DMS 273 treated with DMSO at 0.1 percent for 48 hours (cell line): ENCODE measurements at places on chromosomes 6 and 20.

GRCh38 chr20:41393705-41394066, 27.1 kb upstream of the EMILIN3 start:
- no peak for DNase-seq

- DNase-seq = no peak
Observed at GRCh38 chr6:84161190-84161589, 66.3 kb downstream of the CEP162 start.

DNA sequence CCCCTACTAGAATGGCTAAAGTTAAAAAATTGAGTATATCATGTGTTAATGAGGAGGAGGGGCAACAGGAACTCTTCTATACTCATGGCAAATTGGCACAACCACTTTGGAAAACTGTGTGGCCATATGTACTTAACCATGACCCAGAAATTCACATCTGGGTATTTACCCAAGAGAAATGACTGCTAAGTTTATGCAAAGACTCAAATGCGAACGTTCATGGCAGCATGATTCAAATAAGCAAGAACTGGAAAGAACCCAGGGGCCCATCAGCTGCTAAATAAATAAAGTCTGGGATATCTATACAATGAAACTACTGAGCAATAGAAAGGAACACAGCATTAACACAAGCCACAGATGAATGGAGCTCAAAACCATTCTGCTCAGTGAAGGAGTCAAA, 107.6 kb downstream of the MYLK4 start:
- DNase-seq = no peak

DNA sequence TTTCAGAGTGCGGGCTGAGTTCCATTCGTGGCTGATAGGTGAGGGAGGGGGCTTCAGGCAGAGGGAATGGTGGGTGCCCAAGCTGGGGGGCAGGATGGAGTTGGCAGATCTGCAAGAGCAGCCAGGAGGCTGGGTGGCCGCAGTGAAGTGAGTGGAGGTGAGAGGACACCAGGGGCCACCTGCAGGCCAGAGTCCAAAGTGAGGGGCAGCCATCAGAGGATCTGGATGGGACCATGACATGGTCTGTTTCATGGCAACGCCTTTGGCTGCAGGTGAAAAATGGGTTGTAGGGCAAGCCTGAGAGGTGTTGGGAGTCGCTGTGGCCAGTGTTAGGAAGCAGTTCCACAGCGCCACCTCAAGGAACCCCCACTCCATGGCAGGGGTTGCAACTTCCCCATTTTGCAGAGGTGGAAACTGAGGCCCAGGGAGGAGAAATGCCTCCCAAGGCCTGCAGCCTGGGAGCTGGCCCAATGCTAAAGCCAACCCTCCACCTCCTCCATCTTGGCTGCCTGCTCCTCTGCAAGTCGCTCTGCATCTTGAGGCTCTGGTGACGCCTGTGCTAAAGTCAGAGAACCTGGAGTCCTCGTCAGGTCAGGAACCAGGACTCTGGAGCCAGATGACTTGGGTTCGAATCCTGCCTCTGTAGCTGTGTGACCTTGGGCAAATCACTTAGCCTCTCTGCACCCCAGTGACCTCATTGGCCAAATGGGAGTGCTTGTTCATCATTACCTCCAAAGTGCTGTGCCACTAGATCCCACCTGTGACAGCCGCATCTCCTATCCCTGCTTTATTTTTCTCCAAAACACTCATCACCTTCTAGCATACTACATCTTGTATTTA, 153.8 kb downstream of the CEBPB start:
- DNase-seq = no peak

GRCh38 chr6:56022678-56023077, 147.3 kb upstream of the BMP5 start:
- DNase-seq = no peak

- no peak for DNase-seq
Observed at GRCh38 chr20:15316556-15316955, 979.1 kb upstream of the FLRT3 start.

GRCh38 chr6:34601706-34602105, 45.6 kb upstream of the SPDEF start:
- DNase-seq = no peak

DNA sequence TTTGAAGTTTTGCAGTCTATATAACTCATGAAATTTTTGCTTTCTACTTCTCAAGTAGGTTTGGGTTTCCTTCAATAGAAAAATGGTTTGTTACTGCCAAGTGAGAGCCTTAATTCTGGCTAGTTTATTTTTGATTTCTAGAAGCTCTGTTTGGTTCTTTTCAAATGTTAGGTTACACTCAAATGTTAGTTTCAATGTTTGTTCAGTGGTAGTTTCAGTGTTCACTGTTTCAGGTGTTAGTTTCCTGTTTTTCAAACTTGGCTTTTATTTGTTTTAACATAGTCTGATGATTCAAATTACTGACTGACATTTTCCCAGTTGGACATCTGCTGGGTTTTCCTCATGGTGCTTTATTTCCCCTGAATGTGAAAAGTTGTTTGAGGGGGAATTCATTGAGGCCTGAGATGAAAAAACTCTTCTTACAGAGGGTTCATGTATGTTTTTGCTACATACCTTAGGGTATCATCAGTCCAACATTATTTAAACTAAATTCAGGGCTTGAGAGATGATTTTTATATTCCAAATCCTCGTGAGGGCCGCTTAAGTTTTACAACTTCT, 189.0 kb downstream of the JARID2 start:
- no peak for DNase-seq

GRCh38 chr20:17796091-17796563, 96.4 kb downstream of the BANF2 start:
- DNase-seq = no peak

DNA sequence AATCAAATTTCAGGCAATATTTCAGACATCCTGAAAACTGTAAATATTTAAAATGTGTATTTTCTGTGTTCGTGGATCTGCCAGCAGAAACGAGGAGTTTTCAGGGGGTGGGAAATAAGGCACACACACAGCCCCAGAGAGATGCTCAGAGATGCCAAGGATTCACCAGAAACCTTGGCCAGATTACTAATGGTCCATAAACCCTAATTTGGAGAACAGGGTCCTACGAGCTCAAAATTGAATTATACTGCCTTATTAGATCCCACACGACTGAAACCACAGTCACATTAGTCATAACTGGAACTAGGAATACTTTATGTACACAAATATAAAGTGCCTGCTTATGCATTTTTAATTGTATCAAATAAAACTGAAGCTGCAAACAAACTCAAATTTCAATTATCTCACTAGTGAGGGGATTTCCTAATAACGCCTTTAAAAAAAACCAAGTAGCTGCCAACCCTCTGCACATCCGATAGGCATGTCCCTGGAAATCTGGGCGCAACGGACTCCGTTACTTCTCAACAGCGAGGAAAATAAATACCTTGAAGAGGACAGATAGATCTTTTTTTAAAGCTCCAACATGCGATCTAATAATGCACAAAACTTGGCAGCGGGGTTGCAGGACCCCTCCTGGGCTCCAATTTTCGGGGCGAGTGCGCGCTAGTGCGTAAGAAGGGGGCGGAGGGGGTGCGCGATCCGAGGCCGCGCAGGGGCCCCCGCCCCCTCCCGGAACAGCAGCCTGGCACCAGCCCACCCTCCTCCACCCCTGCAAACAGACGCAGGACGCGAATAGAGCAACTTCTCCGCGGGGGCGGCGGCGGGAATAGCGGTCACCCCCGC, 897 bp downstream of the CHD6 start:
- DNase-seq = no peak

DNA sequence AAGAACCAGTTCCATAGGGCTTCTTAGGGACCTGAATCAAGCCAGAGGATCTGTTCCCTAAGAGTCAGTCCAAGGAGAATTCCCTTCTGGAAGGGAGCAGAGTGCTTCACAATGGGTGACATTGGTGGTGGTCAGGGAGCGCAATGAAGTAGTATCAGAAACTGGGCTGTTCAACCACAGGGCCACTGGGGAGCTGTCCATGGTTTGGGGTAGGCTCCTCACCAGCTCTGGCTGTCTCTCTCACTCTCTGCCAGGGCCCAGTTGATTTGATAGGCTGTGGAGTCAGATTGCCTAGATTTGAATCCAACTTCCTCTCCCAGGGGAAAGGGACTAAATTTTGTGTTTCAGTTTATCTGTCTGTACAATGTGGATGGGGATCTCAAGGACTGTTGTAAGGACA, 36.7 kb upstream of the CHD6 start:
- DNase-seq = no peak

DNA sequence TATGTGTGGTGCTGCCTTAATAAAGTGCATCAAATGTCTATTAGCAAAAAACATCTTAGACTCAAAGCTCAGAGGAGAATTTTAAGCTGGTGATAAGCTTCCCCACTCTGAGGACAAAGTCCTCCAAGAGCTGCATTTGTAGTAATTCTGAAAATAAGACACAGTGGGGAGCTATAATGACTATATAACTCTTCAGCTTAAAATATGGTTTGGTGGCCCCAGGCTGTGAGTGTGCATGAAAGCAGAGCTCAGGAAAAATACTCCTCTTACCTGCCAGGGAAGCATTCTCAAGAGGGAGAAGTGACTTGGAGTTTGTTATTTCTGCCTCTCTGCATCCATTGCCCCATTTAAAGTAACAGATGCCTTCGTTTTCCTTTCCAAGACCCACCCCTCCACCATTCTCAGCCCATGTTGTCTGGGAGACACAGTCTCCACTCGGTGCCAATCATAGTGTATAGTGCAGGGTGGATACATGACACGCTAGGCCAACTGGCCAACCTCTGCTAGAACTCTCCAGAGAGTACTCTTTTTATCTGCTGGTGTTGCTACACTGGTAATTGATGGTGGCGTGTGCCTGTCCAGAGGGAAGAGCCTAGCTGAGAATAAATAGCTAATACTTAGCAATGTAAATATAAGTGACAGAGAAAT, 229.2 kb downstream of the PHF3 start:
- peak; percentile 12 for DNase-seq

GRCh38 chr20:36483209-36483918, 58.0 kb upstream of the MYL9 start:
- no peak for DNase-seq

- no peak for DNase-seq
Observed at GRCh38 chr20:37938181-37938750, 35.3 kb downstream of the VSTM2L start.

DNA sequence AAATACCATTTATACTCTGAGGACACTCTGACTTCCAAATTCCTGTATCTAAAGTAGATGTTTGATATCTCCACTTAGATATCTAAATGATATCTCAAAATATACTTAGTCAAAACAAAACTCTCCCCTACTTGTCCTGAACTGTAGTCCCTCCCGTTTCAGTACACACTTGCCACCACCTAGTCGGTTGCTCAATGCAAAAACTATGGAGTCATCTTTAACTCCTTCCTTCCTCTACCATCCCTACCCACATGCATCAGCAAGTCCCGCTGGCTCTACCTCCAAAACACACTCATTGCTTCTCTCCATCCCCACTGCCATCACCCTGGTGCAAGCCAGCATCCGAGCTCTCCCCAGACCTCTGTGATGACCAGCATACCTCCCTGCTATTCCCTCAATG, 13.2 kb downstream of the STX7 start:
- DNase-seq = no peak

DNA sequence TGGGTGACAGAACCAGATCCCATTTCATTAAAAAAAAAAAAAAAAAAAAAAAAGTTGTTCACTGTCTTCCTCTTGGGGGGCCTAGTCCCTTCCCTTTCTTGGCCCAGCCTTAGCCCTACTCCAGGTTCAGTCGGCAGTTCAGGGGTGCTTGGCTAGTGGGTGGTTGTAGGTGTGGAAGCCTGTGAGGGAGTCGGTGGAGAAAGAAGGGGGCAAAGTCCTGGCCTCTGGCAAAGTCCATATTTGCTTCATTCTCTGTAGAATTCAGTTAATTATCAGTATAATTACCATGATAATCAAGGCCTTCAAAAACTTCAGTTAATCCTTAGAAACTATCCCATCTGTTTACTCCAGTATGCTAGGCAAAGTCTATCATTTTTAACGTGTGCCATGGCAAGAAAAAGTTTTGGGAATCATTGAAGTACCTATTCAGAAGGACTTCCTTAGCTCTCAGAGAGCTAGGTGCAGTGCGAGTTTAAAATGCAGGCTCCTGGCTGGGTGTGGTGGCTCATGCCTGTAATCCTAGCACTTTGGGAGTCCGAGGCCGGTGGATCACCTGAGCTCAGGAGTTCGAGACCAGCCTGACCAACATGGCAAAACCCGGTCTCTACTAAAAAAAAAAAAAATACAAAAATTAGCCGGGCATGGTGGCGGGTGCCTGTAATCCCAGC, 205.7 kb upstream of the ARG1 start:
- DNase-seq = no peak

DNA sequence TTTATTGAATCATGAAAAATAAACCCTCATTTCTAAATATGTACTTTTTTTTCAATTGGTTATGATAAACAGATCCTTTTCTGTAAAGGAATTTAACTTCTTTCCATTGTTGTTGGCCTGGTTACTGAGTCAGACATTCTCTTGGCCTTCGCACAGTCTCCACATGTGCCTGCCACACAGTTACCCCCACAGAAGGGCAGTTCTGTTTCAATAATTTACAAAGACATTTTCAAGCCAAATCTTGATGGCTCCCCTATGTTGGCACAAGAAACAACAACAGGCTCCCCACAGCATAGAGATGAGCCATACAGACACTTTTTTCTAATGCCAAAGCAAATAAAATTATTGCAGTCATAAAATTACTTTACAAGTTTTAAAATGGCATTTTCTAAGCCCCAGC, 55.6 kb upstream of the BEND6 start:
- DNase-seq = no peak

- DNase-seq = peak; percentile 54
Observed at GRCh38 chr20:33262658-33263065, 20.4 kb upstream of the BPIFB1 start.

DNA sequence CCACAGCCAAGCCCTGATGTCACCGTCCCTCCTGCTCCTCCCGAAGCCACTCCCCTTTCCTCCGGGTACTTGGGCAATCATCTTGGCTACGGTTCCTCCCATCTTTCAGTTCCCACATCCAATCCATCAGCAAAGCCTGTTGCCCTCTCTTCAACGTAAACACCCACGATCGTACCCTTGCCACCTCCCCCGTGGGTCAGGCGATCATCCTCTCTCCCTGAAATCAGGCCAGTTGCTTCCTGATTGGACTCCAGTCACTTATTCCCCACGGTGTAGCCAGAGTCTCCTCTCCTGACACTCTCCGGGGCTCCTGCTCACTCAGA, 44.5 kb downstream of the SULF2 start:
- no peak for DNase-seq

GRCh38 chr6:2171728-2172127, 73.7 kb downstream of the GMDS start:
- DNase-seq = no peak

DNA sequence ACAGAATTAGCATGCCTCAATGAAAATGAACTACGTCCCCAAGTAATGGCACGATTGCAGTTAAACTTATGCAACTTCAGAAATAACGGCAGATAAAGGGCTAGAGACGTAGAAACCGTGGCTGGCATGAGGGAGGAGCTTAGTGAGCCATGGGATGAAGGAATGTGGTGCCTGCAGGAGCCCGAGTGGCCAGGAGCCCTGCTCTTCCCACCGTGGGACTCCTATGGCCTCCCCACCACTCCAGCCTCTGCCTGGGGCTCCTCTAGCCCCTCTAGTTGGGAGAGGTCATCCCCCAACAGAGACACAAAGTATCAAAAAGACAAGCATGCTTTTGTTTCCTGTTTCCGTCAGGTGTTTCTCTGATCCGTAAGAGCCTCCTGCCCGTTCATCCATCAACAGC, 75.1 kb upstream of the BHLHE23 start:
- DNase-seq = no peak

GRCh38 chr6:31351401-31352309, 5.3 kb downstream of the HLA-B start:
- no peak for DNase-seq

- DNase-seq = no peak
Observed at GRCh38 chr6:54646069-54646950, 200.3 kb upstream of the FAM83B start.
